ENCODE measurements at places on chromosomes 4 and X.
A peak's percentile ranks its signal among the peaks of the same experiment; 100 is the strongest.

- no peak for DNase-seq
These were observed 226.7 kb downstream of the SNCA start for GRCh38 chr4:89610236-89610635.

GRCh38 chr4:85784947-85785346 lies 310.0 kb downstream of the ARHGAP24 start:
- no peak for DNase-seq

- peak; percentile 71 for DNase-seq
These were observed 36.0 kb upstream of the ARSJ start for GRCh38 chr4:114015444-114015899.

DNA sequence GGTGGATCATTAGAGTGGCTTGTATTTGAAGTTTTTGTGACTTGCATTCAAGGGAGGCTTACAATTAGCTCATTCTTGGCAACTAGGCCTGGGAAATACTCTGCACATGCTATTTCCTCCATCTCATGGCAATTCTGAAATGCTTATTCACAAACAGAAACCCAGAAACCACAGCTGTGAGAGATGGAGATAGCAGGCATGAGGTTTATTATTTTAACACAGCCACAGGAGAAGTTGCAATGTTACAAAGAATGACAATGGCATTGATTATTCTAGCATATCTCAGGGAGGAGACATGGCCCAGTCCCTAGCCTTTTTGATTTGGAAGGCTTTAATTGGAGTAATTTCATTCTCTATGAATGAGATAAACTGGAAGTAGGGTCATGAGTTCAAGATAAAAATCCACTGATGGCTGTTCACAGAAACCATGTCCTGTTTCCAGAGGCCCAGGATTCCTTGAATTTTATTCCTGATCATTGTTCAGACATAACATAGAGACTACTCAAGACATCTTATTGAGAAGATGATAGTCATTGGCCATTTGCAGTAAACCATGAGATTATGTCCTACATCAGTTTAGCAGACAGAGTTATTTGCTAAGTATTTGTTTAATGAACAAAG lies 123.9 kb downstream of the MID1 start:
- peak; percentile 4 for DNase-seq

- no peak for DNase-seq
These were observed 1.2 kb downstream of the CD38 start for GRCh38 chr4:15779306-15779705.

- no peak for DNase-seq
These were observed 498.0 kb upstream of the BOD1L1 start for GRCh38 chr4:14125375-14126129.

DNA sequence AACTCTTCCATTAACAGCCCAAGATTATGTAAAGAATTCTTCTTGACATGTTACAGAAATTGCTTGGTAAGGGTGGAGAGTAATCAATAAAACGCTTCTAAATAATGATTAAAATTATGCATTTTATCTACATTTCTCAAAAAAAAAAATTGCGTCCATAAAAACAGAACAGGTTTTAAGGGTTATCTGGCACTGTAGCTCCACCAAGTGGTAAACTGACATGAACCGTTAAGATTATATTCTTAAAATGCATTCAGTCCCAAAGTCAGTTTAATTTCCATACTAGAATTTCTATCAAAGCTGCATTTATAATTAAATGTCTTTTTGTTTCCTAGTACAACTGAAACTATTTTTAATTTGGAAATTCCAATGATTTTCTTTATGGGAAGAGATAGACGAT lies 214.0 kb upstream of the UGT8 start:
- peak; percentile 43 for DNase-seq

DNA sequence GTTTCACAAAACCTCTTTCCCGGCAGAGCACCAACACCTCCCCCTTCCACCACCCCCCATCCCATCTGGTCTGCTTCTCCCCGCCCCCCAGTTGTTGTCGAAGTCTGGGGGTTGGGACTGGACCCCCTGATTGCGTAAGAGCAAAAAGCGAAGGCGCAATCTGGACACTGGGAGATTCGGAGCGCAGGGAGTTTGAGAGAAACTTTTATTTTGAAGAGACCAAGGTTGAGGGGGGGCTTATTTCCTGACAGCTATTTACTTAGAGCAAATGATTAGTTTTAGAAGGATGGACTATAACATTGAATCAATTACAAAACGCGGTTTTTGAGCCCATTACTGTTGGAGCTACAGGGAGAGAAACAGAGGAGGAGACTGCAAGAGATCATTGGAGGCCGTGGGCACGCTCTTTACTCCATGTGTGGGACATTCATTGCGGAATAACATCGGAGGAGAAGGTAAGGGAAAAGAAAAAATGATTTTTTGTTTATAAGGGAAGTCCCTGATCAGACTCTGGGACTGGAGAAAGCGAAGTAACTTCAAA lies at the start of gene PDGFRA:
Gene PDGFRA (plus strand): TSS at position 333 of the 541 bp plus-strand sequence. CDS start 29,476 bp downstream, outside the sequence.
- DNase-seq: peak; percentile 47

Data from amniotic stem cell (primary cell).